ENCODE measurements at places on chromosomes 12 and 14.

DNA sequence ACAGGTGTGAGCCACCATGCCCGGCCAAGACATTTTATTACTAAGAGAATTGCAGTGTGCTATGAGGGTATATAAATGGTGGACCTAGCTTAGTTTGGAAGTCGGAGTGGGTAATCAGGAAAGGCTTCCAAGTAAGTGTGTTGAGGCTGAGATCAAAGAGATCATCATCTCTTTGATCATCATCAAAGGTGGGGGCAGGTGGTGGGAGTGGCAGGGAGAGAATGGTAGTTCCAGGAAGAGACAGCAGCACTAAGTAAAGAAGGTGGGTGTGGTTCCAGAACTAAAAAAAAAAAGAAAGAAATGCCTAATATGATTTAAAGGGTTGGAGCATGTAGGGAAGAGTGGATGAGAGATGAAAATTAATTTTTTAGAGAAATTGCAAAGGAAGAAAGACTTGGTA lies 14.7 kb downstream of the SLC4A8 start:
- DNase-seq, result no peak

GRCh38 chr12:45122768-45123380 lies 72.0 kb upstream of the DBX2 start:
- no peak for DNase-seq

- no peak for DNase-seq
Measured at GRCh38 chr12:58087423-58088127, 146.2 kb downstream of the ATP23 start.

DNA sequence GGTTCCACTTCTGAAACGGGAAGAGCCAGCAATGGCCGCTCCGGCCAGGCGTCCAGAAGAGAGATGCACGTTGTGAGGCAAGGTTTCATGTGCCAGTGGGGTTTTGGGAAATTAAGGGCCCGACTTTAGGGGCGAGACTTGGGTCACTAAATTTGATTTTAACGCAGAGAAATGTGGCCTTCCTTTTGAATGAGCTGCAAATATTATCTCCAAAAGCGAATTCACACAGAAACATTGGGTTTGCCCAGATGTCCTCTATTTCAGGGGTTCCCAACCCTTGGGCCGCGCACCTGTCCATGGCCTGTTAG lies 2.3 kb upstream of the RNASE4 start:
- DNase-seq, result no peak

- DNase-seq, result no peak
Measured at GRCh38 chr12:89872922-89873630, 164.4 kb upstream of the ATP2B1 start.
